ENCODE measurements at places on chromosomes 5 and 9. TPM values are rescaled to one million over a fixed set of nuclear protein-coding genes. Genes with fewer than 3 reads are reported as not detected.

Gene BAAT
- total RNA-seq = 0.09 TPM

DNA sequence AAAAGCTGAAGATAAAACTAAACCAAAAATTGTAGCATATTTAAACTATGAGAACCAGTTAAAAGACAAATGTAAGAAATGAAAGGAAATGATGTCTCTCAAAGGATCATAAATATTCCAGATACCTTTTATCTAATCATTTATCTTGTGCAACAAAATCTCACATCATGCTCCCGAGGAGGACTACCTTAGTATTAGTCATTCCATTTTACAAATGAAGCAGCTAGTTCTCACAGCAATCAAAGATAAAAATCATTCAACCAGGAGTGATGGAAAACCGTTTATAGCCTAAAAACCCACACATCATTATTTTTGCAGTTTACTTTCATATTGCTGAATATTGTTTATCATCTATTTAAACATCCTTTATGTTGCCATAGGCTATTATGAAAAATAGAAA, 190.0 kb downstream of the CDH12 start:
- no peak for DNase-seq
- no peak overlapping the region for H3K27ac ChIP-seq
- H3K4me3 ChIP-seq = no peak overlapping the region
- H3K4me1 ChIP-seq = no peaks in the 10 kb centered on the region
- no peaks in the 10 kb centered on the region for H3K36me3 ChIP-seq

Gene ACSL6
- total RNA-seq = 1.7 TPM

GRCh38 chr5:149382517-149383220, 3.6 kb upstream of the IL17B start:
- no peak overlapping the region for H3K4me3 ChIP-seq
- no peaks in the 10 kb centered on the region for H3K27me3 ChIP-seq
- DNase-seq = no peak

GRCh38 chr5:178371362-178372111, 138.9 kb upstream of the PHYKPL start:
- DNase-seq = no peak
- no peaks in the 10 kb centered on the region for H3K4me1 ChIP-seq
- H3K4me3 ChIP-seq = no peak overlapping the region
- H3K27ac ChIP-seq = no peak overlapping the region
- peaks cover 21% of the 10 kb centered on the region for H3K36me3 ChIP-seq

DNA sequence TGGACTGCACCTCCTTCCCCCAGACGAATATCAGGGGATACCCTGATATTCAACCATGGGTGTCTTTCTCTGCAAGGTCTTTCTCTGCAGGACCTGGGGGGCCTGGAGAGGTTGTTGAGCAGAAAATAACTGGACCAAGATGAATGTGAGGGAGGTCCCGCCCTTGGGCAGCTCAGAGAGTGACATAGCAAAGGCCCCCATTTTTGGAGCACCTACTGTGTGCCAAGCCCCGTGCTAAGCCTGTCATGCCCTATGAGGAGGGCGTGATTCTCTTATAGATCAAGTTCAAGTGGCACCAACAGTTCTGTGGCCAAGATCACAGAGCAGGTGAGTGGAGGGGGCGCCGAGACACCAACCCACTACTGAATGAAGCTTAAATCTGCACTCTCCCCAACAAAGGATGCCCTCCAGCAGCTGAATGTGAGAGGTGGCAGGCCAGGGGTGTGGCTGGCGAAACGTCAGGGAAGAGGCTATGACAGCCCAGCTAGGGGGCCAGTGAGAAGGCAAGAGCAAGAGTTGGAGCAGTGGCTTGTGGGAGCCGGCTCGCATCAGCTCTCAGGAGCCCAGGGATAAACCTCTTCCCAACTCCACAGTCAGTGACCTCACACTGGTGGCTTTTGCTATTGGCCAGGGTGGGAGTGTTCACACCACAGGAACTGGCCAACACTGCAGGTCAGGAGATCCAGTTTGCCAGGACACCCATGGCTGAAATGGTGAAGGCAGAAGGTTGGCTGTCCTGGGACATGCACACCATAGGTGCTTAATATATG, 5.3 kb downstream of the SARDH start:
- H3K27ac ChIP-seq = no peak overlapping the region
- H3K4me1 ChIP-seq = no peaks in the 10 kb centered on the region
- H3K27me3 ChIP-seq = no peaks in the 10 kb centered on the region
- no peak overlapping the region for H3K4me3 ChIP-seq
- no peaks in the 10 kb centered on the region for H3K36me3 ChIP-seq
- DNase-seq = no peak

GRCh38 chr5:172561151-172561550, 79.9 kb upstream of the NEURL1B start:
- peaks cover 2% of the 10 kb centered on the region for H3K27me3 ChIP-seq
- no peak for DNase-seq
- no peak overlapping the region for H3K4me3 ChIP-seq
- no peaks in the 10 kb centered on the region for H3K36me3 ChIP-seq
- peaks cover 39% of the 10 kb centered on the region for H3K4me1 ChIP-seq
- no peak overlapping the region for H3K27ac ChIP-seq

Gene CYSRT1
- 0.57 TPM for total RNA-seq

DNA sequence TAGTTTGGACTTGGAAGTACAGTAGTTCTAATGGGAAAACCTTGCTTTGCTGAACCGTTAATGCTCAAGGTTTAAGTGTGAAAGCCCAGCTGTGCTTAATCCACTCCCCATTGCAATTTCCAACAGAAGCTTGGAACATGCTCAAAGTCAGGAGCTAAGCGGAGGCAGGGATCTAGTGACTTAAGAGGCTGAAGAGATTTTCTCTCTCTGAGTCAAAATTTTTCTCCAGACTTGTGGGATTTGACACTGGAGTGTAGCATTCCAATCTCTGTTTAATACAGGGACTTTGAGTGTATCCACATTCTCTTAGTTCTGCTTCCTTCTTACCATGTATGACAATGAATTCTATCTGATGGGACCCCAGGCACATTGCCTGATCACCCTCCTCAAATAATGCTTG, 471.8 kb downstream of the KIF4B start:
- no peaks in the 10 kb centered on the region for H3K36me3 ChIP-seq
- no peak overlapping the region for H3K4me3 ChIP-seq
- no peak for DNase-seq
- no peaks in the 10 kb centered on the region for H3K27me3 ChIP-seq

DNA sequence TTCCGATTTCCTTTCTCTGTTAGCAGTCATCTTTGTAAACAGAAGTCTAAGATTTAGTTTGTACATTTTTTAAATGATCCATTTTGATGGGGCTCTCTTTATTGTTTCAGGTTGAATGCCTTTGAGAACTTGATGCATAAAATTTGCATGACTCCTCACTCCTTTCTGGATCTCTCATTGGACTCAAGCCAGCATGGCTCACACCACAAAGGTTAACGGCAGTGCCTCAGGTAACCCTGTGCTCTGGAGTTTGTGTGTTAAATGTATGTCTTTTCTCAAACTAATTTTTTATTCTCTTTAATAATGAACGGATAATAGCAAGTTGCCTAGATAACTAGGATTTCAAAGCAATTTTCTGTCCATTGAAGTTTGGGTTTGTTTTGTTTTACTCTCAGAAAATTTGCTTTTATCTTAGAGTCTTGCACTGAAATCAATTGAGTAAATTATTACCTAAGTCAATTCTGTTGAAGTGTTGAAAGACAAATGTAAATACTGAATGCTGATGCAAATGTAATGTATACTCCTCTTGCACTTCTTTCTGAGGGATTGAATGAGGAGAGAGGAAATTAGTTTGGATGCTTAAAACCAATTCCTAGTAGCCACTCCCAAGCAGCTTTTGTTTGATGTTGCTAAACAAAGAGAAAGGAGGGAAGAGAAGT, 164.6 kb upstream of the DMRT1 start:
- H3K4me1 ChIP-seq = peaks cover 5% of the 10 kb centered on the region
- H3K4me3 ChIP-seq = no peak overlapping the region
- no peak for DNase-seq
- no peaks in the 10 kb centered on the region for H3K36me3 ChIP-seq
- no peak overlapping the region for H3K27ac ChIP-seq

Measured in thymus (tissue), 14 donors.